ENCODE measurements at places on chromosomes 1 and 21. TPM values are rescaled to one million over a fixed set of nuclear protein-coding genes. Genes with fewer than 3 reads are reported as not detected.

GRCh38 chr1:225999912-226000337 is 782 bp upstream of the SDE2 start:
- no peak for DNase-seq

DNA sequence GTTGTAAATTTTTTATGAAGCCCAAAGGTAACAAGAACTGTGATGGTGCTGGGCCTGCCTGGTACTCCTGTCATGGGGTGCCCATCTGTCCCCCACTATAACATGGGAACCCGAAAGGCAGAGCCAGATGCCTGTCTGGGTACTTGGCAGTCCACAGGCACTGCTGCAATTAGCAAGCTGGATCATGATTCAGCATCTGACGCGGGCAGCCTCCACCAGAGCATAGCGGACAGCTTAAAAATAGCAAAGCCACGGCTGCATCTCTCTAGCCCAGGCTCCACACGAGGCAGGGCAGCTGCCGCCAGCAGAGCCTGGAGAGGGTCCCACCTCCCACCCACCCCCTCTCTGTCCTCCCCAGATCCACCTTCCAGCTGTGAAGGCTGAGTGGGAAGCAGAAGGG is 22.9 kb downstream of the SUSD4 start:
- no peak for DNase-seq

GRCh38 chr1:186828611-186829454 is at the start of gene PLA2G4A:
PLA2G4A (plus strand) TSS chr1:186828949; CDS start chr1:186854355, 25,406 bp downstream.
- DNase-seq, result peak; percentile 53

- no peak for DNase-seq
These were observed 95.3 kb upstream of the SLC25A33 start for GRCh38 chr1:9443913-9444445.

GRCh38 chr1:57066980-57067610 is 101.3 kb upstream of the C8B start:
- no peak for DNase-seq

DNA sequence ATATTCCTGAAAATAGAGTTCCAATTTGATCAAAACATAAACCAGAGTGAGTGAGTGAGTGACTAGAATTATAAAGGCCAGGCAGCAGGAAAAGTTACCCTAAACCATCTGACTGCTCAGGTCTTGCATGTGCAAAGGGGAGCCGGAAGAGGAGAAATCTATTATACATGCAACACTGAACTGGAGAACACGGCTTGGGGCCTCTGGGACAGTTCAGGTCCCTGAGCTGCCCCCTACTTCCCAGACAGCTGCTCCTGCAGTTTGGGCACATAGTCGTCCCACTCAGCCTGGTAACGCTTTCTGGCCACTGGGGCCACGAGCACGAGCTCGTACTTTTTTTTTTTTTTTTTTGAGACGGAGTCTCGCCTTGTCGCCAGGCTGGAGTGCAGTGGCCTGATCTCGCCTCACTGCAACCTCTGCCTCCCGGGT is 40.1 kb downstream of the PTPRC start:
- DNase-seq, result no peak

- no peak for DNase-seq
These were observed 873 bp upstream of the PI4KB start for GRCh38 chr1:151327903-151328674.

DNA sequence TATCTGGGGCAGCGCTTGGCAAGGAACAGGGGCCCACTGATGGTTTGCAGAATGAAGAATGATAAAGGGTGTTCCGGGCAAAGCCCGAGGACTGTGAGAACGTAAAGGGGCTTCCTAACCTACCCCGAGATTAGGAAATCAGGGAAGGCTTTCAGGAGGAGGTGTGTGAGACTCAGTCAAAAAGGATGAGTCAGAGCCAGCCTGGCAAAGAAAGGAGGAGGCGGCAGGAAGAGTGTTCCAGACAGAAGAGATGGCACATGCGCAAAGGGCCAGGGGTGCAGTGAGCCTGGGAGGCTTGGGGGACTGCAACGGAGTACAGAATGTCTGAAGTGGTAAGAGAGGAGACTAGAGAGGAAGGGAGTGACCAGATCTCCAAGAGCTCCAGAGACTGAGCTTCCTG is 70.3 kb downstream of the RAP1GAP start:
- DNase-seq, result no peak

- no peak for DNase-seq
These were observed 2.4 kb downstream of the TUT4 start for GRCh38 chr1:52550447-52550846.

- no peak for DNase-seq
These were observed 61.7 kb upstream of the USP24 start for GRCh38 chr1:55276671-55277376.

DNA sequence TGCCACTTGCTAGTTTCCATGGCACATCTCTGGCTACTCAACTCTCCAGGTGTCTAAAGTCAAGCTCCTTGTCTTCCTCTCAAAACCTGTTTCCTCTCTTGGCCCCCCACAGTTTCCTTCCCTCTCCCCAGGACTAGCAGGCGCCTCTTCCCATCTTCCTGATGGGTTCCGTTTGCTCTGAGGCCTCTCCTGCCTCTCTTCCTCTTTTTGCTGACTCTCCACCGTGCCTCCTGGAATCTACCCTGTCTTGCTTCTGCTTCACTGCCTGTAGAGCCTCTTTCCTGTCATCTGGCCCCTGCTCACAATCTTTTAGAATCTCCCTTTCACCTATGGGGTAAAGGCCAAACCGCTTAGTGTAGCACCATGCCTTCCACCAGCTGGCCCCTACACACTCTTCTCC is 21.8 kb upstream of the LHX4 start:
- no peak for DNase-seq

GRCh38 chr1:214565310-214565709 is 13.9 kb upstream of the PTPN14 start:
- DNase-seq, result no peak

DNA sequence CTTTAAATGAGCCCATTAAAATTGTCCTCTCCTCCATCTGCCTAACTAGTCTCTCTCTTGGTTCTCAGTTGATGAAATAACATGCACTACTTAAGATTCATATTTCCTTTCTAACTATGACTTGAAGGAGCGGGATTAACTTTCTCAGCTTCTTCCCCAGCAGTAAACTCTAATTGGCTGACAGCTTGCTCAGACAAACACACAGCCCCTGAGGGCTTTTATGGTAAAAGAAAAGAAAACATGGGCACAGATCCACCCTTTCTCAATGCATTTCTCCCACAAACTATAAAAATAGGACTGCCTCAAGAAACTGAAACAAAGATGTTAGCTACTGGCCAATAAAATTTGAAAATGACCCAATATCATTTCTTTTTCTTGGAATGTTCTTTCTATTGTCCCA is 703.1 kb downstream of the ADGRL2 start:
- no peak for DNase-seq

DNA sequence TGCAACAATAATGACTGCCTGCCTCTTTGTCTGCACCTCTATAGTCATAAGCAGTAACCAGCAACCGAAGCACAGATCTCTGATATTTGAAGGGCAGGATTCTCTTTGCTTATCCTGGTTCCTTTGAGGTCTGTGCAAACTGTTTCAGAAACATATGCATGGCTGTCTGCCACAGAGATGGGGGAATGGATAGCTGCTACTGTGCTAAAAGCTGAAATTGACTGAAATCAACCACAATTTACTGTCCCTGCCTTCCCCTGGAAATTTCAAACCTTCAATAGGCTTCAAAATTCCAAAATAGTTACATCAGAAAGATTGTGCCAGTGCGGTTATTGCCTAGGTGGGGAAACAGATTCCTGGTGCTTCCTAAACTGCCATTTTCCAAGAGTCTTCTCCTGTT is 136.8 kb upstream of the GORAB start:
- no peak for DNase-seq

- DNase-seq, result peak; percentile 6
These were observed 15.4 kb upstream of the TENT5C start for GRCh38 chr1:117590273-117590925.

GRCh38 chr1:28510273-28510969 is 4.6 kb downstream of the RCC1 start:
- peak; percentile 66 for DNase-seq

- DNase-seq, result no peak
These were observed 71.4 kb downstream of the MEGF6 start for GRCh38 chr1:3539707-3540425.

DNA sequence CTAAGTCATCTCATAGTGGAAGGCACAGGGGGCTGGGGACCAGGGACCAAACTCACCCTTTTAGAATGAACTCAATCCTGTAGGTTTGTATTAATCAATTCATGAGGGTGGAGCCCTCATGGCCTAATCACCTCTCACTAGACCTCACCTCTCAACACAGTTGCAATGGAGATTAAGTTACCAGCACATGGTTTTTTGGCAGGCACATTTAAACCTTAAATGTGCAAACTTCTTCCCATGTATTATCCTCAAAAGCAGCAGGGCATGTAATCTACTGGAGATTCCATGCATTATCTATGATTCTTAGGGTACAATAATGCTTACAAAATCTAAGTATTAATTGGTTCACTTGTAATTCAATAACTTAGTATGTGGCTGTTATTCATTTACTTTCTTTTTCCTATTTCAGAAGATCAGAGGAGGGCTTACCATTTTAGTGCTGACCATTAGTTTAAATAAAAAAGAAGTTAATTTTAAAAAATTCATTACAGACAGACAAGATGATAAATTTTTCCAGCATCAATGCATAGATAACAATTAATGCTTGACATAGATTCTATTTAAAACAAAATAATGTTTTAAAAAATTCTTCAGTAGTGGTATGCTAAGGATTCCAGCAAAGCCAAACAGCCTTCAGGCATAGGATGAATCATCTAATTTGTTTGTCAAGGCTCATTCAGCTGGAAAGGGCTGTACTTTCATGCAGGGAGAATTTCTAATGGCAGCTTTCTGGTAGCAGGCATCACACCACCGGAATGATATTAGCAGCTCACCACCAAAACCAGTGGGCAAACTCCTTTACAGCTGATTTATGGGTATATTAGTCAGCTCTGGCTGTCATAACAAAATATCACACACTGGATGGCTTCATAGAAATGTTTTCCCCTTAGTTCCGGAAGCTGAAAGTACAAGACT is 124.6 kb upstream of the ZNF648 start:
- peak; percentile 92 for DNase-seq

DNA sequence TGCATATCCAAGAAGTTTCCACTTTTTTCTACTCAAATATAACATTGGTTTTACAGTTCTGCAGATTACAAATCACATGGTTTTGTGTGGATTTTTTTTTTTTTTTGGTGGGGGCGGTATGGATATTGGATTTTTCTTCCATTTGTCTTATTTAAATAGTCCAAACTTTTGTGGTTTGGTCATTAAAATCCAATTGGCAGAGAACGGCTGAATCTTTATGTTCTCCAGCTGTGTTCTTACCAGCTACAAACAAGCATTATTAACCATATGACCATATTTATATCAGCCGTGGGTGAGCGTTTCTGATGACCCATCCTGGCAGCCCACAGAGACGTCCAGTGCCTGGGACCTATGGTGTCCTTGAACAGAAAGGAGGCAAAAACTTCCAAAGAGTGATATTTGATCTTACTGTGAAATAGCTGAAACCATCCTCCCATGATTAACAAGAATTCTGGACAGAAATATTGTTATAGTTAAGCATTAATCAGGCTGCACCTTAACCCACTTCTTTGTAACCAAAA is 200.4 kb downstream of the LYPLAL1 start:
- DNase-seq, result no peak

GRCh38 chr21:39037807-39038405 is 145.3 kb downstream of the PSMG1 start:
- no peak for DNase-seq

The NTMT2 gene
- total RNA-seq, result not detected

The ACTL8 gene
- not detected for total RNA-seq

The MATN1 gene
- 0.63 TPM for total RNA-seq

The ATAD3C gene
- total RNA-seq, result 1.4 TPM

The TBX15 gene
- total RNA-seq, result not detected

The OR10J1 gene
- total RNA-seq, result not detected

The NBPF6 gene
- 0.07 TPM for total RNA-seq

The C1orf116 gene
- total RNA-seq, result 34.9 TPM

The PRRX1 gene
- not detected for total RNA-seq

The RNU1-3 gene
- total RNA-seq, result under 0.01 TPM

The TAS1R1 gene
- total RNA-seq, result not detected
